Activated naive CD8-positive, alpha-beta T cell treated with anti-CD3 and anti-CD28 coated beads, Interleukin-2, amount 10 ng/mL, durations not matched to agents 7 days and 5 days (primary cell): ENCODE measurements at places on chromosomes 12 and 14.

GRCh38 chr12:25245491-25245890 is 5.2 kb downstream of the KRAS start:
- peaks cover 30% of the 10 kb centered on the region for H3K4me1 ChIP-seq
- no peak overlapping the region for H3K27ac ChIP-seq
- H3K27me3 ChIP-seq: no peaks in the 10 kb centered on the region
- H3K36me3 ChIP-seq: peaks cover 29% of the 10 kb centered on the region
- no peak for DNase-seq

DNA sequence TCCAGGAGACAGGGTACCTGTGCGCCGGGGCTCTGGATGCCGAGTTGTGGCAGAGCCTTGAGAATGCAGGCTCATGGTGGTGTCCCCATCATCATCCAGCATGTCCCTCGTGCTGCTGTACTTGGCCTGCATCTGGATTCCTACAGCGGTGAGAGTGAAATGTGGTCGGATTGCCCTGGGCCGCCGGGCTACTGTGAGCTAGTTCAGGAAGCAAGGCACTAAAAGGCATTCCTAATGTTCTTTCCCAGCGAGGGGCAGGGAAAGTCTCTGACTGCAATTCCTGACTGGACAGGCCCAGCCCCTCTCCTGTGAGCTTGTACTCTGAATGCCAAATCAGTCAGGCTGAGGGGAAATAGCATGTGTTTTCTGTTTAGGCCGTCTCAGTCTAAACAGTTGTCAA is at the start of gene CLEC1A:
CLEC1A (minus strand) TSS at position 195 of the 400 bp plus-strand sequence; CDS start at position 132, 63 bp downstream.
- peaks cover 20% of the 10 kb centered on the region for H3K27me3 ChIP-seq
- peaks cover 2% of the 10 kb centered on the region for H3K36me3 ChIP-seq
- H3K27ac ChIP-seq: no peak within 1 kb of the TSS

- no peak overlapping the region for H3K27ac ChIP-seq
- DNase-seq: peak; percentile 77
- H3K4me1 ChIP-seq: peaks cover 46% of the 10 kb centered on the region
- no peaks in the 10 kb centered on the region for H3K27me3 ChIP-seq
- no peak overlapping the region for H3K4me3 ChIP-seq
These were observed 5.6 kb downstream of the TNFRSF1A start for GRCh38 chr12:6336079-6336888.

DNA sequence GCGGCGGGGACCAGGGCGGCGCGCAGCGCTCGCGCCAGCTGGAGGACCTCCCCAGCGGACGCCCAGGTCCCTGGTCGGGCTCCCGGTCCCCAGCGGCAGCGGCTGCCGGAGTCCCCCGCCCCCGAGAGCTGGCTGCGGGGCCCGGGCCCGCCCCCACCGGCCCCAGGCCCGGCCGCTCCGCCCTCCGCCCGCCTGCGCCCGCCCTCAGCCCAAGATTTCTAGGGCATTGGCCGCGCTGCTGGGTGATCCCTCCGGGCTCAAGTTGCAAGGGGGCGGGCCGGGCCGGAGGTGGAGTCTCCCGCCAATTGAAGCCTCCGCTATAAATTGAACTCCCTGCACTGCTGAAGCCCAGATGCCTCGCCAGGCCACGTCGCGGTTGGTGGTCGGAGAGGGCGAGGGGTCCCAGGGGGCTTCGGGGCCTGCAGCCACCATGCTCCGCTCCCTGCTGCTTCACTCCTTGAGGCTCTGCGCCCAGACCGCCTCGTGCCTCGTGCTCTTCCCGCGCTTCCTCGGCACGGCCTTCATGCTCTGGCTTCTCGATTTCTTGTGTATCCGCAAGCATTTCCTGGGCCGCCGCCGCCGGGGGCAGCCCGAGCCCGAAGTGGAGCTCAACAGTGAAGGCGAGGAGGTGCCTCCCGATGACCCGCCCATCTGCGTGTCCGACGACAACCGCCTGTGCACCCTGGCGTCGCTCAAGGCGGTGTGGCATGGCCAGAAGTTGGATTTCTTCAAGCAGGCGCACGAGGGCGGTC is at the start of gene DIO3:
DIO3 (plus strand) TSS at position 351 of the 752 bp plus-strand sequence.
- no peak for DNase-seq
- H3K36me3 ChIP-seq: peaks cover 7% of the 10 kb centered on the region
- H3K27ac ChIP-seq: peak within 1 kb of the TSS; percentile 64
- H3K27me3 ChIP-seq: peaks cover 62% of the 10 kb centered on the region

DNA sequence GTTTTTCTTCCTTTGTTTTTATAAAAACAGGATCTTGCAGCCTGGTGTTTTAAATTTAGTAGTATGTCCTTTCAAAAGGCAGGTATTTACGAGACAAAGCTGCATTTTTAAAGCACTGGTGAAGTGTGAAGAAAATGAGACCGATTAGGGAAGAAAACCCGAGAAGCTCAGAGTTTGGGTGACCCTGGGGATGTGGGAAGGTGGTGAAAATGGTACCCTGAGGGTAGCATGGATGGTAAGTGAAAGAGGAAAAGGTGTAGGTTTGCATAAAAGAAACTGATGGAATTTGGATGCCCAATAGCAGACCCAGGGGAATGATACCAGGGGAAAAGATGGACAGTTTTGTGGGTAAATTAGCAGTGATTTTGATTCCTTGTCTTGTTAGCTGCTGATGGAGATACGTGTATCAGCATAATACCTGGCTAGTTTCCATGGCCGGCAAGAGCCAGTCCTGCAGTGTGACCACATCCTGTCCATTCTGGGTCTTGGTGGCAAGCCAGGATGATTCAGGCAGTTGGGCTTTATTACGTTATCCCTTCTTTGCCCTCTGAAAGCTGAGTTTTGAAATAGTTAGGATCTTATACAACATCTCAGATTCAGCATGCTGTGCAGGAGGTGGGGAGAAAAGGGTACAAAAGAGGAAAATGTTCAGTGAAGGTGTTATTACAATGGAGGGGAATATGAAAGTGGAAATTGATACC is 8.9 kb downstream of the BICD1 start:
- H3K27ac ChIP-seq: no peak overlapping the region
- no peak for DNase-seq
- H3K27me3 ChIP-seq: no peaks in the 10 kb centered on the region
- no peak overlapping the region for H3K4me3 ChIP-seq

DNA sequence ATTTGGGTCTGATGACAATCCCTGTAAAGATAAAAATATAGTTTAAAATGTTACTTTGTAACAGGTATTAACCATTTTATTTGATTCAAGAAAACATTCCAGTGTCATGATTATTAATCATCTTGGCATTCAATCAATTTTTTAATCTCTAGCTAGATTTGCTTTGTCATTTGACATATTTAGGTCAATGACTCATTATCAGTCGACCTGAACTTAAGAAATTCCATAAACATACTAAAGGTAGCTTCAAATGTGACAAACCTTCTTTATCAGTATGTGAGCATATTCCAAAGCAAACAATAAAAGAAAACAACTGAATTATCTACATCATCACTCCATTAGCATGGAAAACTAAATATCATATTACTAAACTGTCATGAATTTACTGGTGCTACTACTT is 50.8 kb upstream of the CDKL1 start:
- DNase-seq: no peak
- H3K4me3 ChIP-seq: no peak overlapping the region
- no peaks in the 10 kb centered on the region for H3K4me1 ChIP-seq
- H3K36me3 ChIP-seq: peaks cover 25% of the 10 kb centered on the region

DNA sequence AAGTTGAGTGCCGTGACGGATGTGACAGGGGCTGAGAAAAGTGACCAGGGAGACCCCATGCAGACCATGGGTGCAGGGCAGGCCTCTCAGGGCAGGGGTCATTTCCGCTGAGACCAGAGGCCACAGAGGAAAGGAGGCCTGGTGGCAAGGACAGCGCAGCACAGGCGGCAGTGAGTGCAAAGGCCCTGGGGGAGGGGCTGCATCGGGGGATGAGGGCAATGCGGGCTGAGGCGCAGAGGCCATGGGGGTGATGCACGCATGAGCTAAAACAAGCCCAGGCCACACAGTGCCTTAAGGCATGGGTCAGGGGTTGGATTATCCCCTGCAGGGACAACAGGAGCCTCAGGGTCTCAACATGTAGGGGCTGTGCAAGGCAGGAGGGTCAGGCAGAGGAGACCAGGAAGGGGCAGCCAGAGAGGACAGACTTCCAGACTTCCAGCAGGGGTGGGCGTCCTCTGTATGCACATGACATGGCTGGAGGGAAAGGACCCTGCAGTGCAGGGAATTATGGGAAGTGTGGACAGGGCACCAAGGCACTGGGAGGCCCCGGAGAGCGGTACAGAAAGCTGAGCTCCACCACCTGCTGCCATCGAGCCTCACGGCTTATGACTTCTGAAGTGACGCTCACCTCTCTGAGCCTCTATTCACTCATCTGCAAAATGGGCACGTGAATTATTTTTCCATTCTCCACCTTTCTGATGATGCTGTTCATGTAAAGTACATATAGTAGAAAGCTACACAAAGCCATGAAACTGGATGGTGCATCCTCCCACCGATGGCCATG is 27.3 kb downstream of the RILPL1 start:
- no peak for DNase-seq
- H3K27me3 ChIP-seq: no peaks in the 10 kb centered on the region
- no peaks in the 10 kb centered on the region for H3K36me3 ChIP-seq
- peaks cover 2% of the 10 kb centered on the region for H3K4me1 ChIP-seq

GRCh38 chr14:46344327-46344937 is 307.1 kb downstream of the RPL10L start:
- H3K27me3 ChIP-seq: no peaks in the 10 kb centered on the region
- no peak overlapping the region for H3K4me3 ChIP-seq
- H3K4me1 ChIP-seq: no peaks in the 10 kb centered on the region
- no peak overlapping the region for H3K27ac ChIP-seq
- H3K36me3 ChIP-seq: no peaks in the 10 kb centered on the region

- peaks cover 6% of the 10 kb centered on the region for H3K4me1 ChIP-seq
- peaks cover 9% of the 10 kb centered on the region for H3K27me3 ChIP-seq
- H3K4me3 ChIP-seq: peak overlapping the region; percentile 59
- H3K27ac ChIP-seq: peak overlapping the region; percentile 86
These were observed 7.3 kb upstream of the TMEM119 start for GRCh38 chr12:108605000-108605689.

DNA sequence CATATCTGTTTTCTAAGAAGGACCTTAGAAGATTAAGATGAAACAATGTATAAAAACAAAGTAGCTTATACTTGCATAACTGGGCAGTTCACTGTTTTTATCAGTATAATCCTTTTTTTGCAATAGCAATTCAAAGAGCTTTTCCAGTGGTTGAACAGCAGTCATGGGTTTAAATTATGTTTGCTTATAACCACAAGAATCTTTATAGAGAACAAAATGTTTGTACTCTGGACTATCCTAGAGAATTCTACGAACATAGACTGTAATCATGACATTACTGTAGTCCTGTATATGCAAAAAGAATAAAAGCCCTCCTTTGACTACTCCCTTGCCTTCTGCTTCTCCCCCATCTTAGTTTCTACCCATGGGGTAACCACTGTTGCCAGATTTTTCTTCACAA is 5.7 kb downstream of the FAM177A1 start:
- DNase-seq: no peak
- peaks cover 22% of the 10 kb centered on the region for H3K4me1 ChIP-seq
- H3K27ac ChIP-seq: no peak overlapping the region
- no peak overlapping the region for H3K4me3 ChIP-seq
- peaks cover 19% of the 10 kb centered on the region for H3K36me3 ChIP-seq

- H3K4me3 ChIP-seq: no peak overlapping the region
- no peaks in the 10 kb centered on the region for H3K27me3 ChIP-seq
These were observed 303.1 kb upstream of the SOX5 start for GRCh38 chr12:24252602-24253001.

DNA sequence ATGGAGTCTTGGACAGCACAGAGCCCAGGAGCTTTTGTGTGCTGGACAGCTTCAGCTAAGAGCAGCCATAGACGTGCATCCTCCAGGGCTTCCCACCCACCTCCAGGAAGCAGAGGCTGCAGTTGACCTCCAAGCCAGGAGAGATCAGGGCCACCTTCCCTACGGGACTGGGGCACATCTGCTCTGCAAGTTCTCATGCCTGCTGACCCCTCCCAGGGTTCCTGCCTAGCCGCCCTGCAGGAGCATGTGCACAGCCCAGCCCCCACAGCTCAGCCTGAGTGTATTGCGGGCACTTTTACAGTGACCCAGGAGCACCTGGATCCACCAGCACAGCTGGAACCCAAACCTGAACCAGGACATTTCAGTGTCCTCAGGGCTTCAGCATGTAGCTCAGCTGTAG is 915.2 kb downstream of the RPS29 start:
- H3K4me1 ChIP-seq: no peaks in the 10 kb centered on the region
- H3K4me3 ChIP-seq: no peak overlapping the region
- no peaks in the 10 kb centered on the region for H3K27me3 ChIP-seq
- DNase-seq: no peak
- no peak overlapping the region for H3K27ac ChIP-seq

DNA sequence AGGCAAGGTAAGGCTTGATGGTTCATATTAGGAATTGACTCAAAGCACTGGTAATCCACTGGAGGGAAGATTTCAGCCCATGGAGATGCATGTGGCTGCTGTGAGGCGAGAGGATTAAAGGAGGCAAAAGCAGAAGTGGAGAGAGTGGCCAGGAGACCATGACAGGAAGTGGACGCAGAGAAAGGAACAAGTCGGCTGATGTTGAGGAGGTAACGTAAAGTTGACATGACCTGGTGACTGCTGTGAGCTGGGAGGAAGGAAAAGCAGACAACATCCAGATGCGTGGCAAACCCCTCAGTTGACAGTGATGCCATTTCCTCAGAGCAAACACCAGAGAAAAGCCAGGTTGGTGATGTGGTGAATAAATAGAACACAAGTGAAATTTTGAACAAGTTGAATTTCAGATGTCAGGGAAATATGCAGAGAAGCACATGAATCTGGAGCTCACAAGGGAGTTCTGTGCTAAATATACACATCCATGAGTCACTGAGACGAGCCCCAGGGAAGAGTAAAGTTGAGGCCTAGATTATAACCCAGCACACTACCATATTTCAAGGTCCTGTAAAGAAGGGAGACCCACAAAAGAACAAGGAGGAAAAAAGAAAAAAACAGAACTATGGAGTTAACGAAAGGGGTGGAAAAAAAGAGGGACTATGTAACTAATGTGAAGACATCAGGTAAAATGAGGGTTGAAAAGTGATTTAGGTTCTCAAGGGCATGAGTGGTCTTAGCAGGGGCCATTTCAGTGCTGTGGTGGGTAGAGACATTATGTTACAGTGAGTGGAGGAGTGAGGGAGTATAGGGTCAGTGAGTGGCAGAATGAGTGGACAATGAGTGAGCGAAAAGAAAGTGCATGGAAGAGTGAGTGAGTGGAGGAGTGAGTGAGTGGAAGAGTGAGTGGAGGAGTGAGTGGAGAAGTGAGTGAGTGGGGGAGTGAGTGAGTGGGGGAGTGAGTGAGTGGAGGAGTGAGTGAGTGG is 61.6 kb upstream of the GZMB start:
- H3K36me3 ChIP-seq: no peaks in the 10 kb centered on the region
- no peak overlapping the region for H3K27ac ChIP-seq
- no peaks in the 10 kb centered on the region for H3K27me3 ChIP-seq
- H3K4me3 ChIP-seq: no peak overlapping the region
- peaks cover 41% of the 10 kb centered on the region for H3K4me1 ChIP-seq

GRCh38 chr14:36834293-36834692 is 172.6 kb downstream of the PAX9 start:
- no peak overlapping the region for H3K4me3 ChIP-seq
- no peaks in the 10 kb centered on the region for H3K36me3 ChIP-seq
- DNase-seq: no peak
- H3K27me3 ChIP-seq: no peaks in the 10 kb centered on the region
- H3K27ac ChIP-seq: no peak overlapping the region

GRCh38 chr12:120720234-120720986 is 5.2 kb upstream of the ACADS start:
- no peak overlapping the region for H3K4me3 ChIP-seq
- DNase-seq: no peak
- H3K27ac ChIP-seq: peak overlapping the region; percentile 55
- no peaks in the 10 kb centered on the region for H3K27me3 ChIP-seq
- H3K36me3 ChIP-seq: peaks cover 28% of the 10 kb centered on the region
